ENCODE measurements at places on chromosomes 13 and 19.

GRCh38 chr19:3024870-3025548 is 4.1 kb downstream of the TLE2 start:
- no peak for DNase-seq

DNA sequence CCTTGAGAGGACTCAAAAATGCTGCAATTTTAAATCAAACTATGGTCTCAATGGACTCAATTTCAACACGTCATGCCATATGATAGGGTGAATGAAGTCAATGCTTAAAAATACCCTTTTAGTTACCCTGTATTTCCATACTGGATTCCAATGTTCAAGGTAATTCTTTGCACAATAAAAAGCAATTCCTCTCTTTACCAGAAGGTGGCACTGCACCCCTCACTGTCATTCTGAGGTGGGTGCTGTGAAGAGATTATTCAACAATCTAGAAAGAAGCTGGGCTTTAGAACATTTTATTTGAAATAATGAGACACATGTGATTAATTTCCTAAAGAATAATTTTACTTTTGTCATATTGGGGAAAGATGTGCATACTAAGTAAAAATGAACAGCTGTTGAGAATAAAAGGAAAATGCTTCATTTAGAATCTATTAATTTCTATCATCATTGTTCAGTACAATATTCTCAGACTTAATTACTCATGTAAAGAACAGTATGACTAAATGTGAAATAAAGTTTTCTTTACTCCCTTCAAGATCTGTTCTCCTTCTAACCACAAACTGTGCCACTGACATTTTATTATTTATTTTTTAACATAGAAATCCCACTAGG is 789.1 kb downstream of the GPC5 start:
- no peak for DNase-seq

DNA sequence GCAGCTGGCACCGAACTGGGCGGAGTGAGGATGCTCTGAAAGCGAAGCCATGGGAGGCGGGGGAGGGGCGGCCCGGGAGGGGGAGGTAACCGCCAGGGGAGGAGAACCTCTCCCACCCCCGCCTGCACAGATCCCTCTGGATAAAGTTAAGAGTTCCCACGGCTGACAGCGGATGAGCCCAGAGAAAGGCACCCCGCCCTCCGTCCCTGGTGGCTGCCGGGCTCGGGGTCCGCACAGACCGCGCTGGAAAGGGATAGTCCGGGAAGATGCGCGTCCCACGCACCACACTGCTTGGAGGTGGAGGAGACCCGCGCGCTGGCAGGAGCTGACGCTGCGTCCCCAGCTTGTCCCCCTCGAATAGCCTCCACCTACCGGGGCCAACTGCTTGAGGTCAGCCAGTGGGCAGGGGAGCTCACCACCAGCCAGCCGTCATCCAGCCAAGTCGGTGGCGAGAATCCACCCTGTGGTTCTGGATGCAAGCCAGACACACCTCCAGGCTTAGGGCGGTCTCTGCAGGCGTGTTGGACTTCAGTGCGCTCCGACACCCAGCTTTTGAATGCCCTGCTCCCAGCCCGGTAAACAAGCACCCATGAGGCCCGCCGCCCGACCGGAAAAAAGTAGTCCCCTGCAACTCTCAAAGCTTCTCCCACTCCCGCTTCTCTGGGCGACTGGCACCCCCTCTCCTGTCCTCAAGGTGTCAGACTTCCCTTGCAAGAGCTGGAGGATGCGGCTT is at the start of gene TRPC4:
Gene TRPC4 (minus strand): TSS at position 17 of the 733 bp plus-strand sequence. CDS start 86,439 bp downstream, outside the sequence.
- no peak for DNase-seq

GRCh38 chr19:38606131-38606530 is 11.6 kb downstream of the MAP4K1 start:
- DNase-seq: no peak

- no peak for DNase-seq
Measured at GRCh38 chr13:24041651-24042225, 118.8 kb upstream of the SPATA13 start.

GRCh38 chr19:14378890-14379289 is 2.4 kb upstream of the ADGRE5 start:
- DNase-seq: no peak

DNA sequence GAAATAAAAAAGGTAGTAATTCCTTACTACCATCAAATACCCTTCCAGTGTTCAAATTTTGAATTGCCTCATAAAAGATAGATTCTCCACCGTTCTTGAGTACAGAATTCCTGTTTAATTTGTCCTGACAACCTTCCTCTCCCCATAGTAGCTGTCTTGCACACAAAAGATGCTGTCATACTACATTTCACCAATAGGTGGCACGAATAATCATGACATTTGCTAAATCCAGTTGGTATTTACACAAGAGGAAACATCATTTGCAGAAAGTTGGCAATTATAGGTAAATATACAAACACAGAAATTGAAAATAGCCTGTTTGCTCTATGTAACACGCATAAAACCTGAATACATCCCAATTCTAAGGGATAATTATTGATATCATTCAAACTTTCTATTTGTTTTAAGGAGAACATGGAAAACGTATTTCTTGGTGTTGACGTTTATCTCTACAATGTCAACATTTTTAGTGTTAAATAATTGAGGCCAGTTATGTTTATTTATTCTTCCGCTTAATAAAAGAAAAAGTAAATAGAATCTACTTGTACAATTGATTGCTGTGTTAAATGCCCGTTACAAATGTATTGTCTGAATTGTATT is 58.3 kb upstream of the CLDN10 start:
- DNase-seq: no peak

- DNase-seq: no peak
Measured at GRCh38 chr13:110183910-110184309, 123.0 kb downstream of the COL4A1 start.
